Eye (tissue), 1 donor: ENCODE measurements at places on chromosomes 11 and 22.

DNA sequence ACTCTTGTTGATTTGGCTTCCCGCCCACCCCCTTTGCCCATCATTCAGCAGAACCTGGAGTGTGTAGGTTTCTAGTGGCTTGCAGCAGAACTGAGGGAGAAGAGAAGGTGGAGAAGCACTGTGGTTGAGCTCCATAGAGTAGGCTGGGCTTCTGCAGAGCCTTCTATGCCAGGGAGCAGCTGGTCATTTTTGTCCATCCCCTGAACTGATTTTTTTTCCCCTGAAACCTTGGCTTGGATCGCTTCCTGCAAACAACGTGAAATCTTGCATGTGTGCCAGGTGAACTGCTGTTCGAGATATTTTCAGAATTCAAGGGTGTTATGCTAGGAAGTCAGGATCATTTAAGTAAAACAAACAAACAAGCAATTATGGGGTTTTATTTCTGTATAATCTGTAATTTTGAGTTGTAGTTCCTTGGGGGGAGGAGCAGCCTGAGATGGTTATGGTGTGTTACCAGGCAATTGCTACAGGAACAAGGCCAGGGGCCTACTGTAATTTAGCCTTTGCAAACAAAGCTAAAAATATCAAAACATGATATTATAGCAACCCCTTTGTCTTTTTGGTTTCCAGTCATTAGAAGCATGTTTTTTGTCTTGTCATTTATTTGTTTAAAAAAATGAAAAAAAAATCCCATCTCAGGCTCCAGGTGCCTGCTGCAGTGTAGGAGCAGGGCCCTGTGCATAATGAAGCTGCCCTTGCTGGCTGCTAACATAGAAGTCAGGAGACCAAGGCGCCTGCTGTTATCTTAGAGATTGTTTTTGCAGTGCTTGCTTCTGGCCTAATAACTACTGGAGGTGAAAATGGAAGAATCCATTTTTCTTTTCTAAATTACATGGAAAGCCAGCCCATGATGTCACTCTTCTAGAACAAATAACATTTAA, 152.4 kb upstream of the TTC12 start:
- DNase-seq: peak; percentile 60

GRCh38 chr22:41237707-41238569, 2.8 kb downstream of the CHADL start:
- DNase-seq: peak; percentile 73

- no peak for DNase-seq
Measured at GRCh38 chr22:40031766-40032470, 37.2 kb downstream of the FAM83F start.

DNA sequence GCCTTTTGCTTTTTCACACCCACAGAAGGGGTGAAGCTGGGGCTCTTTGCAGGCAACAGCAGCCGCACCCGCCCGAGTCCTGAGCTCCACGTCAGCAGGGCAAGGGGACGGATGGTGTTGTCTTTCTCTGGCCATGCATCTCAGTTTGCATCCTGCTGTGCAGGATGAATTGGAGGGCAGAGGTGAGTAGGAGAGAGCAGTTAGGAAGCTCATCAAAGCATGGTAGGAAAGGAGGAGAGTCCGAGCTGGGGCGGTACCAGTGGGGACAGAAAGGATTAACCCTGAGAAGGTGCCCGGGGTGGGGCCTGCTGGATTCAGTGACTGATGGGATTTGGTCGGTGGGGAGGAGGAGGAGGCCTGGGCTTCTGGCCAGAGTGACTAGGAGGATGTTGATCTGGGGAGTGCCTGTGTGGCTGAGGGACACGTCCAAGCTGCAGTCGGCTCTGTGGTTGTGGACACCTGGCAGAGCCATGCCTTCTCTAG, 14.6 kb downstream of the FAM83F start:
- peak; percentile 92 for DNase-seq

GRCh38 chr22:50676661-50677492, 4.3 kb downstream of the SHANK3 start:
- no peak for DNase-seq

GRCh38 chr11:81340225-81340624, 1393.4 kb downstream of the FAM181B start:
- no peak for DNase-seq

GRCh38 chr11:60193687-60194433, 11.0 kb upstream of the MS4A6A start:
- peak; percentile 61 for DNase-seq

DNA sequence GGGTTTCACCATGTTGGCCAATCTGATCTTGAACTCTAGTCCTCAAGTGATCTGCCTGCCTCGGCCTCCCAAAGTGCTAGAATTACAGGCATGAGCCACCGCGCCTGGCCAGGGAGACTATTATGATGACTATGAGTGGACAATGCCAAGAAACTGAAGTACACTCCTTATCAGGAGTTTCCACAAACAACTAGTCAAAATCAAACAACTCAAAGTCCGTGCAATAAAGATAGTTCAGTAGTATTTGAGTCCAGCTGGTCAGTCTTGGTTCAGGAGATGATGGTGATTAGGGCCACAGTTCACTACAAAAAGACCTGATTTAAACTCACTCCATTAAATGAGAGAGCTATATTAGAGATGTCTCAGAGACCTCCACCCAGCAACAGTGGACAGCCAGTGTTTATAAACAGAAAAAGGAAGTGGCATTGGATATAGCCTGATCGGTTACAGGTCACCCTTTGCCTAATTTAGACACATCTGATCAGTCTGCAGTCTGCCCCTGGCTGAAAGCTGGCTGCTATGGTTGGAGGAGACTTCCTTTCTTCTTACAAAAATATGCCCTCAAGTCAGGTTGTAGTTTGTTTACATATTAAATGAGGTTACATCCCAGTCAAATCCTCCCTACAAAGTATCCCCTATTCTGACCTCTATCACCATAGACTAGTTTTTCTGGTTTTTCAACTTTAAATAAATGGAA, 17.0 kb downstream of the CD3E start:
- DNase-seq: no peak

GRCh38 chr11:111707039-111707690, 59.0 kb downstream of the PPP2R1B start:
- DNase-seq: peak; percentile 61

DNA sequence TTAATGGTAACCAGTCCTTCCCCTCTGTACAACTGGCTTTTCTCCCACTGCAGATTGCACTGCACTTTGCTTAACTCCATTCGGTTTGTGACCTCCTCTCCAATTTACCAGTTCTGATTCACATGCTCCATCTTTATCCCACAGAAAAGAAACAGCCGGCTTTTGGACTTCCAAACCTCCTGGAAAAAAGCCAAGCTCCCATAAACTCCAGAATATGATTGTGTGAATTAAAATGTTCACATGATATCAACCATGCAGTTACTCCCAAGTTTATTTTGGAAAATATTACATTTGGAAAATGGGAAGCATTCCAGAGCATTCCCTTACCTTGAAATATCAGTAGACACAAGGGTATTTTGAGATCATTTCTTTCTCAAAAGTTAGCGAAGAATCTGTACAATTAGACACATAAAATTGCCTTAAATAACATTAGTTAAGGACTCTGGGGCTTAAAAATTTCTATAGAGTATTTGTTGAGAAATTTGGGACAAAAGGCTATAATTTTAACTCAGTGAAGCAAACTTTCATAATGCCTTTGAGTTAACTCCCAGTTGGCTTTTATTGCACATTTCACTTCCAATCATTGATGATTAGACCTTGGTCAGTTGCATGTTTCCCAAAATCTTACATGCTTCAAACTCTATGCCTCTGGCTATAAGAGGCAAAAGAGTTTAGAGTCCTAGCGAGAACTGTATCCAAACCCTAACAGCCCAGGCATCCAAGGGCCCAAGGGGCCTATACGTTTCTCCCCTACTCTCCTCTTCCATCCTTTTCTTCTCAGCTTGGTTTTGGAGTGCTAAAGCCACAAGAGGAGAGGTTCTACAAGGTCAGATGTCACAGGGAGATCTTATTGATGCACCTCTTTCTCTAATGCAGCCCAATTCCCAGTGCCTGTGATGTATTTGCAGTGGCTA, 23.6 kb upstream of the TMEM135 start:
- DNase-seq: peak; percentile 65

DNA sequence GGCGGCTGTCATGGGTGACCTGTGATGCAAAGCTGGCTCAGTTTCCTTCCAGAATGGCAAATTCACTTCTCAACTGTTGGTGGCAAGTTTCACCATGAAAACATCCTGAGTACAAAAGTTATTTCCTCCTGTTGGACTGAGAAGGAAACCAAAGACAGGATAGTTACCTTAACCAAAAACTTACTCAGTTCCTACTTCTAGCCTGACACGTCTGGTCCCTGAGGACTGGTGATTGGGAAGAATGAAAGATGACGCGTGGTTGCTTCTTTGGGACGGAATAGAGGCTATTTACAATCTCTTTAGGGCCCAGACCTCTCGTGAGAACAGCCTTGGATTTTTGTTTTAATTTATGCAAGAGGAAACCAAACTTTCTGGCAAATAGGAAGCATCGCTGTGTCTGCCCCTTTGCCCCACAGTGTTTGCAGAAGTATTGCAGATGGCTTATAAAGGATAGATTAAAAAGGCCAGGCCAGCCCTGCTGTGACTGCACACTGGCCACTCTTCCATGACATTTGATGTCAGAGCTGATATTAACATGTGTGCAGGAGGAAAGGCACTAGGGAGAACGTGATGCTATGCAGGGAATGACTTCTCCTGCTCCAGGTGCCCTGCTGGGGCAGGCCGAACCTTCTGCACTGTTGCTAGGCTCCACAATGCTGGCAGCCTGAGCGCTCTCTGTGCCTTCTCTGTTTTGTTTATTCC, 7.6 kb downstream of the VPS26B start:
- no peak for DNase-seq
